Mammary epithelial cell (primary cell): ENCODE measurements at places on chromosomes 3 and 15. TPM values are rescaled to one million over a fixed set of nuclear protein-coding genes. Genes with fewer than 3 reads are reported as not detected.

- no peak for DNase-seq
Observed at GRCh38 chr15:85932391-85932790, 137.7 kb upstream of the KLHL25 start.

The P2RY13 gene
- total RNA-seq = not detected in 2 replicates

- no peak for DNase-seq
Observed at GRCh38 chr3:48014358-48014757, 1.9 kb downstream of the MAP4 start.

The SAMD7 gene
- not detected for total RNA-seq

DNA sequence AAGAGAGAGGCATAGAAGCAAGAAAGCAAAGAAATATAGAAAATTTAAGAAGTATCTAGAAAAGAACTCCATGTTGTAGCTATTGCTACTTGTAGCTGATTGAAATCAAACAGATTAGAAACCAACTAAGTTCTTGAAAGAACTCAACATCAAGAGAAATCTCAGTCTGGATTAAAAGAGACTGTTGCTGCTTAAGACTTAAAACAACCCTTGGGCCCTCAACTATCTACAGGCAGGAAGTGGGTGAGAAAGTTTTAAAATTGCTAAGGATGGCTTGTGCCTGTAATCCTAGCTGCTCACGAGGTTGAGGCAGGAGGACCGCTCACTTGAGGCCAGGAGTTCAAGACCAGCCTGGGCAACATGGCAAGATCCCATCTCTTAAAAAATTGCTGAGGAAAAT, 39.3 kb upstream of the C15orf61 start:
- DNase-seq = no peak

The TMCC1 gene
- total RNA-seq = 34.3 TPM

The POC1A gene
- 14.3 and 21.5 TPM in 2 replicates for total RNA-seq

The KCNMB2 gene
- not detected in 2 replicates for total RNA-seq

DNA sequence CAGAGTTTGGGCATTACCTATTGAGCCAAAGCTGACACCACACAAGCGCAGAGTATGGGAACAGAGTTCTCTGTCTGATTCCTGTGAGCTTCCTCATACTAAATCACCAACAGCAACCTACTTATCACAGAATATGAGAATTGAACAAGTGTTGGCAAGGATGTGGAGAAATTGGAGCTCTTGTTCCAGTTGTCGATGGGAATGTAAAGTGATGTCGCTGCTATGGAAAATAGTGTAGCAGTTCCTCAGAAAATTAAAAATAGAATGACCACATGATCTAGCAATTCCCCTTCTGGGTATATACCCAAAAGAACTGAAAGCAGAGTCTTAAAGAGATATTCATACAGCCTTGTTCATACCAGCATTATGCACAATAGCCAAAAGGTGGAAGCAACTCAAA, 33.4 kb downstream of the CD86 start:
- DNase-seq = no peak

DNA sequence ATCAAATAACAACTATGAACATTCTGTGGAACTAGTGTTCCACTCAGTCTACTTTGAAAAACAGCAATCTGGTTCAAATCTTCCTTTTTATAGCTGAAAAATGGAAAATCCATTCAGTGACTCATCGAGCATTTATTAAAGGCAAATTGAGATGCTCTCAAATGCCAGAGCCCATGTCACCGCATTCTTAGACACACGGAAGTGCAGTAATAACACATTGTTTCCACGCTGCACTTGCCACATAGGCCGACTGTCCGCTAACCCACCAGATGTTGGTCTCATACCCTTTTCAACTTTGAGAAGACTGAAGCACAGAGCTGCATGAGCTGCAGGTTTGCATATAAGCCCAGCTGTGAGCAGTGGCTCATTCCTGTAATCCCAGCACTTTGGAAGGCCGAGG, 95.9 kb downstream of the TMEM266 start:
- no peak for DNase-seq

The RPL35A gene
- 928 and 1,123 TPM in 2 replicates for total RNA-seq

- no peak for DNase-seq
Observed at GRCh38 chr3:195767792-195768191, 43.9 kb downstream of the MUC4 start.

The CADPS gene
- total RNA-seq = not detected

DNA sequence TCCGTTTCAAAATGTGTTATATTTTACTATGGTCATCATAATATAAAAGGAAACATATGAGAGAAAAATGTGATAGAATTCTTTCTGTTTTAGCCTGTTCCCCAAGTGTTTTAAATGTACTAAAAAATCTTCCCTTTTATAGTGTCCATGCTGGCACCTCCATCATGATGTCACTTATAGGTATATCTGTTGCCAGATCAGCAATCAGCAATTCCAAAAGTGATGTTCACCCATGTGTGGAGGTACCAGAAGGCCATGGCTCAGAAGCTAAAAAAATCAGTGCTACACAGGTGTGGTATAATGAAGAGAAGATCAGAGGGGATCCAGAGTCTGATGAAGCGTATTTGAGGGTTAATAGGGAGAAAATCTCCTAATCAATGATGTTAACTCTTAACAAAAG, 1.1 kb upstream of the GPR15 start:
- DNase-seq = no peak

GRCh38 chr3:157282261-157283191, 122.6 kb upstream of the CCNL1 start:
- DNase-seq = peak; percentile 55

DNA sequence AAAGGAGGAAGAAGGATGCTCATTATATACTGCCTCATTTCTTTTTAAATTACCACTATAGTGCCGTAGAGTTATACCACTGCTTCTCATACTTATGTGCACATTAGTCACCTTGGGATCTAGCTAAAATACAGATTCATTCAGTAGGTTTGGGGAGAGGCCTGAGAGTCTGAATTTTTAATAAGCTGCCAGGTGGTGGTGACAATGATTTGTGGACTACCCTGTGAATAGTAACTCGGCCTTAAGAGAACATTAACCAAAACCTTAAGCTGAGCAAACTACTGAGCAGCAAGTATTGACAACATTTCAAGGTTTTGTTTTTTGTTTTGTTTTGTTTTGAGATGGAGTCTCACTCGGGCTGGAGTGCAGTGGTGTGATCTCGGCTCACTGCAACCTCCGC, 19.8 kb downstream of the UBA5 start:
- DNase-seq = no peak

The CCDC33 gene
- not detected for total RNA-seq

DNA sequence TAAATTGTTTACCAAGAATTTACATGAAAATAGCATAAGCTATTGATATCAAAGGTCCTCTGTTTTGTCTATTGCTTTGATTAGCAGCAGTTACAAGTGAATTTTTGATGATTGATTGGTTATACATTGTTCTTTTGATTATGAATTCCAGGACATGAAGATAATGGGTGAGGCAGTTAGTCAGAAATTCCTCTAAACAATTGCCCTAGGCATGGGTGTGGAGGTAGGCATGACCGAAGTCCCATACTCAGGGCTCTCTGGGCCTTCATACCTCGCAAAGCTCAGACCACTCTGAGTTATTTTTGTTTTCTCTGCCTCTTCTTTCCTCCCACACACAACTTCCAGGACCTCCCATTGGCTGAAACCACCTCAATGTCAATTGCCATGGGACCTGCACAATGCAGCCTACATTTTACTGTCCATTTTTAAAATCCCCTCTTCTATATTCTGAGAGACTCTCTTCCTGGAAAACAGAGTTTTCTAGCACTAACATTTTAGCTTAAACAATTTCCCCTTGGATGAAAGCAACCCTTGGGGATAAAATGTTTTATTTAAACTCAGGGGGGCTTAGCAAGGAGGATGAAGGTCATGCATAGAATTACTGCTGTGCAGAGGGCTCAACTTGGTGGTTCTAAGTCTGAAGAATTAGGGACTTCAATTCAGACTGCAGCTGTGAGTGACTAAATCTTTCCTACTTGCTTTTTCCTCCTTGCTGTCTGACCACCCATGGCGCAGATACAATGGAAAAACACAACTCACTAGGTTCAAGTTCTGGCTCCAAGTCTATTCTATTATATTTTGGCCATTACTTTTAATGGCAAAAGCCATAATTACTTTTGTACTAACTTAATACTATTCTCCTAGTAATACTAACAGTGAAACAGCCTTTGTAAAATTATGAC, 594.8 kb downstream of the NTRK3 start:
- DNase-seq = peak; percentile 39

DNA sequence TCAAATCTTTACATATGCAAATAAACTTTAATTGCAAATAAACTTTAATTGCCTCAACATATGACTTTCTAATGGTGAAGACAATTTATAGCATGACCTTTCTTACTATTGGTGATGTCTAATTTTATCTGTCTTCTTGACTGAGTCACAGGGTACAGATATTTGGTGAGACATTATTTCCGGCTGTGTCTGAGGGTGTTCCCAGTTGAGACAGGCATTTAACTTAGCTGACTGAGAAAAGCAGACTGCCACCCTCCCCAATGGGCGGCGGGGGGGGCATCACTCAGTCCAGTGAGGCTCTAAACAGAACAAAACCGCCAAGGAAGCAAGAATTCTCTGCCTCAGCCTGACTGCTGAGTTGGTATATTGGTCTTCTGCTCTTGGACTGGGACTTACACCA, 160.0 kb downstream of the TBL1XR1 start:
- DNase-seq = peak; percentile 31

The LRRK1 gene
- 11.8 TPM for total RNA-seq

DNA sequence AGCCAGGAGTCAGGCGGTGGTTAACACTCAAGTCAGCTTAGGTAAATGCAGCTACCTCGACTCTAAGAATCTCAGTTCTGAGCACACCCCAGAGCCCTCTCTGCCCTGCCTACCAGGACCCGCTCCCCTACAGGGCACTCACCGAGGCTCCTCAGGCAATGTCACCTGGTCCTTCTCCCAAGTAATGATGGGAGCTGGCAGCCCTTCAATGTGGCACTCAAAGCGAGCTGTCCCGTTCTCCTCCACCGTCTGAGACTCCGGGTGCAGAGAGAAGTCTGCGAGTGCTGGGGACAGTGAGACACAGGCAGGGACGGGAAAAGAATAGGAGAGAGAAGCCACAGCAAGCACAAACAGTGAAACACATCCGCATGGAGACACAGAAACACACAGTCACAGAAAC, 12.7 kb downstream of the IGDCC4 start:
- DNase-seq = no peak

DNA sequence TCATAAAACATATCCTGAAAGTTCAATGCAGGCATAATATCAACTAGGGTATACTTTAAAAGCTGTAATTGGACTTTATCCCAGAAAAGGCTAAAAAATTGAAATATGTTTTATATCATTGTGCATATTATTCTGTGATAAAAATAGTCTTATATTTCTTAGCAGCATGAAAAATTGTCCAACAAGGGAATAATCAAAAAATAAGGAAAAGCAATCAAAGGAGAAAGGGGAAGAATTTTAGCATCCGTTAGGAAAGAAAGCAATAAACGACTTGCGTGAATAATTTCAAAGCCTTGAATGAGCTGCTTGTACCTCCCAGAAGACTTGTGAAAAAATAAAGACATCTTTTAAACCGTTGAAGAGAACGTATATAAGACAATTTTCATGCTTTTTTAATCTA, 1369.8 kb upstream of the GBE1 start:
- no peak for DNase-seq

DNA sequence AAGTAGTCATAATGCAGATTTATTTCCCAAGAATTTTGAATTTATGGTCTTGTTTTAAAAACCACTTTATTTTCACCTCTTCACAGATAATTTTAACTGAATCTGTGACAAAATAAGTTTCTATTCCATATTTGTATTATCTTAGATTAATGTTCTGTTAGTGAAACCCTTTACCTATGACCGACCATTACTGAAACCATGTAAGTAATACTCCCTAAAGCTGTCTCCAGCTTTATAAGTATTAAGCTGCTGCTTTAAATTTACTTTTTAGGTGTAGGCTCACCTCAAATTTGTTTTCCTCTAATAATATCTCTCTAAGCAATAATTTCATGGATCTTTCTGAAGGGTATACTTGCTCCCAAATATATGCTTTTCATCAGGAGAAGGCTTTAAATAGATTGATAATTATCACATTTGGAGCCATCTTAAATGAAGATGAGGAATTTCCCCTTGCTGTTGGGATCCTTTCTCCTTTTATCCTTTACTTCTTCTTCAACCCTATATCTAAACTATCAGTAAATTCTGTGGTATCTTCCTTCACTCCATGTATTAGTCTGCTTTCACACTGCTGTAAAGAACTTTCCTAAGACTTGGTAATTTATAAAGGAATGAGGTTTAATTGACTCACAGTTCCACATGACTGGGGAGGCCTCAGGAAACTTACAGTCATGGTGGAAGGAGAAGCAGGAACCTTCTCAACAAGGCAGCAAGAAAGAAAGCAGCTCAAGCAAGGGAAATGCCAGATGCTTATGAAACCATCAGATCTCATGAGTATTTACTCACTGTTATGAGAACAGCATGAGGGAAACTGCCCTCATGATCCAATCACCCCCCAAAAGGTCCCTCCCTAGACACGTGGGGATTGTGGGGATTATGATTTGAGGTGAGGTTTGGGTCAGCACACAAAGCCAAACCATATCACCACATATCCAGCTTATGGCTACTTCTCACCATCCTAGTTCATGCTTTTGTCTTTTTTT, 92.3 kb upstream of the P2RY1 start:
- peak; percentile 0 for DNase-seq

DNA sequence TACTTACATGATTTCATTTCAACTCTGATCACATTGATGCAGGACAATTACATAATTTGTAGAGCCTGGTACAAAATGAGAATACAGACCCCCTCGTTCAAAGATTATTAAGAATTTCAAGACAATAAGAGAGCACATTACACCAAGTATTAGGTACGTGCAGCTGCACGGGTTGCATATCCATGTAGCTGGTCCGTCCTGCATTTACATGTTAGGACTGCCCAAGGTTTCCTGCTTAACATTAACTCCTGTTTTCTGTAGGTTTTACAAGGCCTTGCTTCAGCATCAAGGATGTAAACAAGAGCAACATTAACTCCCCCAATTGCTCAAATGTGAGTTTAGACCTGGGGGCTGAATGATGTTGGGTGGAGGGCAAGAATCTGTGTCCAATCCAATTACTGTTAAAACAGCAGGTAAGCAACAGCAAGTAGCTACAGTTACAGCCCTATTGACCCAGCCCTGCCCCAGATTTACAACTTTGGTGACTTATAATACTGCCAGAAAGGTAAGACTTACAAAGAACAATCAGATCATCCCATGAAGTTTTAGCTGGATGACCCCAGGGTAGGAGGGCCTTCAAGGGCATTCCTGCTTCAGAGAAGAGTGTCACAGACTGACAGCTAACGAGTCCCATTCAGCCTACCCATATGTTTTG, 127.4 kb upstream of the PPP2R3A start:
- DNase-seq = no peak

The PDE12 gene
- total RNA-seq = 20.3 and 22.4 TPM in 2 replicates

The ARHGAP11A gene
- 5.0 TPM for total RNA-seq
